ENCODE measurements at places on chromosomes 13 and 19.

DNA sequence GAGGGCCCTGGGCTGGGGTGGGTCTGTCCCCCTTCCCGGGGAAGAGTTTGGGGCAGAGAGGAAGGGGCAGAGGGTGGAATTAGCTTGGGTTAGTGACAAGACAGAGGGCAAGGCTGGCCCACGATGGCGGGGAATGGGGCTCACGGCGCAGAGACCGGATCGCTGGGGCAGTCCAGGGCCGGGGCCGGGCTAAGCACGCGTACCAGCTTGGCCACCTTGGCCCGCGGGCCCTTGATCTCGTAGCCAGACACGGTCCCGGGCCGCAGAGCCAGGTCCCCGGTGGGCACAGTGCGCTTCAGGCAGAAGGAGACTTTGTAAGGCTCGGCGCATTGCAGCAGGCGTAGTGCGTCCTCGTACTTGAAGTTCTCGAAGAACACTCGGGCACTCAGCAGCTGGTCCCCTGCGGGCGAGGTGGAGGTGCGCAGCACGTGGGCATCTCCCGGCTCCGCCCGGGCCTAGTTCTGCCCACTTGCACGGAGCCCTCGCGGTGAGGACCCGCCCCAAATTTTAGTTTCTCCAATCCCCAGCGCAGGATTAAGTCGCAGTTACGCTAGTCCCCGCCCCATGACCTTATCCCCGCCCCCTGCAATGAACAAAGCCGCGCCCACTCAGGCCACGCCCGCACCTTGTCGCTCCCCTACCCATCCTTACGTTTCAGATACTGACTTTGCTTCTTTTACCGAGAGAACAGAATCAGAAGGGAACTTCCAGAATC lies 8.6 kb upstream of the HIPK4 start:
- no peak for DNase-seq

GRCh38 chr19:19468424-19469050 lies 46.8 kb downstream of the TSSK6 start:
- no peak for DNase-seq

GRCh38 chr19:15666883-15667282 lies 6.0 kb upstream of the CYP4F12 start:
- no peak for DNase-seq

- no peak for DNase-seq
Observed at GRCh38 chr19:28670836-28671235, 542.1 kb downstream of the UQCRFS1 start.

DNA sequence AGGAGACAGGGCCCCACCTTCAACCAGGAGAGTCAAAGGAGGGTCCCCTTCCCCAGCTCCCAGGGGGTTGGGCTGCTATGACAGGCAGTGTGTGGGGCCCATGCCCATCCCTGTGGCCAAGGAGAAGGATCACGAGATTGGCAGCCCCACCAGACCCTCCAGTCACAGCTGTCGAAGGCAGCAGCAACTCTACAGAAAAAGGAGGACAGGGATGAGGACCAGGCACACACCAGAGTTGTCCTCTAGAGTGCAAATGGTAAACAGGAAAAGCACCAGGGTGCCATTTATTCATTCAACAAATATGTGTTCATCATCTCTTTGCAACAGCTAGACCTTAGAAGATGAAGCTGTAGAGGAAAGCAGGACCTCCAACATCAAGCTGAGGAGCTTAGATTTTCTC lies 4.1 kb downstream of the PTH2 start:
- no peak for DNase-seq

- DNase-seq: no peak
Observed at GRCh38 chr19:10780368-10780767, 55.6 kb downstream of the TMED1 start.

GRCh38 chr13:99959127-99959539 lies 12.4 kb downstream of the ZIC5 start:
- DNase-seq: no peak

DNA sequence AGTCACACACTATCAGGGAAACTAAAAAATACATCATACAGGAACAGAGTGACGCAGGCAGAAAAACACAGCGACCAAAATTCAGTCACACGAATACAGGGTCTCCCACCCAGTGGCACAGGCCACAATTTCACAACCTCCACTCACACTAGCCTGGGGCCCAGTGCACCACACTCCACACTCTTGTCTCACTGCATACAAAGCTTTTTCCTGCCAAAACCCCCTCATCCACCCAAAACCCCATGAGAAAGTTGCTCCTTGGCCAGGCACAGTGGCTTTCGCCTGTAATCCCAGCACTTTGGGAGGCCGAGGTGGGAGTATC lies 1.2 kb downstream of the S1PR5 start:
- DNase-seq: no peak

DNA sequence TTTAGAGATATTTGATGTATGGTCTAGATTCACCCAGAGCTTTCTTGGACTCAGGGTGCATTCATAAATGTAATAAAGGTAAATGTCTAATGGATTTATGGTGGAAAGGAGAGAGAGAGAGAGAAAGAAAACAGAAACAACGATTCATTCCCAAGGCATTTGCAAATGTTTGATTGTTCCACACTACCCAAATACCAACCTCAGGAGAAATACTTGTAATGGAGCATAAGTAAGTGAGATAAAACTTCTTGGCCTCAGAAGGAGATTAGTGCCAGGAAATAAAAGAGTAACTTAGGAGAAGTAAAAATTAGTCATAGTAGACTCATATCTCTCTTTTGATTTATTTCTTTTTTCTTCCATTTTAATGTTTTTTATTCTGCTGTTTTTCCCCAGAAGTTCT lies 40.6 kb upstream of the DGKH start:
- no peak for DNase-seq

- DNase-seq: no peak
Observed at GRCh38 chr19:43462785-43463380, 2.5 kb downstream of the LYPD3 start.

GRCh38 chr13:95708811-95709500 lies 32.0 kb downstream of the DNAJC3 start:
- DNase-seq: no peak

DNA sequence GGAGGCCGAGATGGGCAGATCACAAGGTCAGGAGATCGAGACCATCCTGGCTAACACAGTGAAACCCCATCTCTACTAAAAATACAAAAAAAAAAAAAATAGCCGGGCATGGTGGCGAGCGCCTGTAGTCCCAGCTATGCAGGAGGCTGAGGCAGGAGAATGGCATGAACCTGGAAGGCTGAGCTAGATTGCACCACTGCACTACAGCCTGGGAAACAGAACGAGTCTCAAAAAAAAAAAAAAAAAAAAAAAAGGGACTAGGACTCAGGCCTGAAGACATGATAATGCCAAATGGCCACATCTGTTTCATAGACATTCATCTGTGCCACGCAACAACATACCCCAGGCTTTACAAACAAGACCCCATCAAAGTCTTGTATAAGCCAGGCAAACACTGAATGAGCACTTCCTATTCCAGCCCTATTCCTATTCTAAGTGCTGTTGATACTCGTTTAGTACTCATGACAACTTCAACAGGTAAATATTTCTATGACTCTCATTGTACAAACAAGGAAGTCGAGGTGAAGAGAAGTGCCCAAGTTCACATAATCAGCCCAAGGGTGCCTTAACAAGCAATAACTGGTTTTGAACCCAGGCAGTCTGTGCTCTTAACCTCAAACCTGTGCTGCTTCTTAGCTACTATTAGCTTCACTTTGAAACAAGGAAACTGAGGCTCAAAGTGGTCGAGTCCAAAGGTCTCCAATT lies 1.7 kb downstream of the B9D2 start:
- DNase-seq: no peak

DNA sequence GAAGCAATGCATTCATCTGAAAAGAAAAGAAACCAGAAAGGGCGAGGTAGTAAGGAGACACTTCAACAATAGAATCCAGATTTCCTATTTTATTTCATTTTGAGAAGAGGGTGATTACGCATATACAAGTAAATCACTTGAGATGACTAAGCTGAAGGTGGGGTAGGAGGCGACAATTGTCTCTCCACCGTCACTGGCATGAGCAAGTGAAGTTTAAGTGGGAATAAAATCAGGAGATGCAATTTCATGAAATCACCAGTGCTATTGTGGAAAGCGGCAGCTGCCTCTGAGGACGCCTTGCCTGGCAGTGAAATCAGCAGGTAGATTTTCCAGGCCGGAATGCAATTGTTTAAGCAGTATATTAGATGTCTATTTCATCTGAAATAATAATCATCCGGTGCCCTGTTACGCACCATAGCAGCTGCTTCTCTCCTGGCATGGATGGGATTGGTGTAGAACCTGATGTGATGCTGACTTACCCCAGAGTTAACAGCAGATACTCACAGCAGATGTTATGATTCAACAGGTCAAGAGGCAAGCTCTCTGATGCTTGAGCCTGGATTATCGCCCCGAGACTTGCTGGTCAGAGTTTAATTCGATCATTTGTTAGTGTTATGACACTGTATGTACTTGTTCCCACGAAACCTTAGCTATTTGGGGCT lies 64.3 kb downstream of the RASL11A start:
- DNase-seq: no peak

DNA sequence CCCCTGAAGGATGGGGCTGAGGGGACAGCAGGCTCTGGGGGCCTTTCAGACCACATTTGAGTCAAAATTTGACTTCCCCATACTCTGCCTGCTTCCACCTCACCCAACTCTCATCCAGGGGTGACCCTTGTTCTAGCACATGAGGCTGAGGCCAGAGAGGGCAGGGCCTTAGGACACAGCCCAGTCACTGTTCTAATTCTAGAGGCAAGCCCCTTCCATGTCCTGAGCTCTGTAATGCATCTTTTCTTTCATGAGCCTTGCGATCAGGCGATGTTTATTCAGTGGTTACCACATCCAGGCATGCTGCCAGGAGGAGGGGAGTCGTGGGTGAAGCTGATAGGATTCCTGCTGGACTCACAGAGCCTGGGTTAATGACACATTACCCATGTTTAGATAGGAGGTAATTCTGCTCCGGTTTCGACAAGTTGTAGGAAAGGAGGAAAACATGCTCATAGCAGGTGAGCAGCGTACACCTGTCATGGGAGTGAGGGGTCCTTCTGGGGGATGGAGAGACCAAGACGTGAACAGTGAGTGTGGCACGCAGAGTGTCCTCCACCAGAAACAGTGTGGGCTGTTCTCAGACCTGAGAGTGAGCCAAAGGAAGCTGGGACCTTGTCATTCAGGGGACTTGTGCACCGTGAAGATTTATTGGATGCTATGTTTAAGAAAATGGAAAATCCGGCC lies 9.3 kb downstream of the RPS9 start:
- peak; percentile 76 for DNase-seq

DNA sequence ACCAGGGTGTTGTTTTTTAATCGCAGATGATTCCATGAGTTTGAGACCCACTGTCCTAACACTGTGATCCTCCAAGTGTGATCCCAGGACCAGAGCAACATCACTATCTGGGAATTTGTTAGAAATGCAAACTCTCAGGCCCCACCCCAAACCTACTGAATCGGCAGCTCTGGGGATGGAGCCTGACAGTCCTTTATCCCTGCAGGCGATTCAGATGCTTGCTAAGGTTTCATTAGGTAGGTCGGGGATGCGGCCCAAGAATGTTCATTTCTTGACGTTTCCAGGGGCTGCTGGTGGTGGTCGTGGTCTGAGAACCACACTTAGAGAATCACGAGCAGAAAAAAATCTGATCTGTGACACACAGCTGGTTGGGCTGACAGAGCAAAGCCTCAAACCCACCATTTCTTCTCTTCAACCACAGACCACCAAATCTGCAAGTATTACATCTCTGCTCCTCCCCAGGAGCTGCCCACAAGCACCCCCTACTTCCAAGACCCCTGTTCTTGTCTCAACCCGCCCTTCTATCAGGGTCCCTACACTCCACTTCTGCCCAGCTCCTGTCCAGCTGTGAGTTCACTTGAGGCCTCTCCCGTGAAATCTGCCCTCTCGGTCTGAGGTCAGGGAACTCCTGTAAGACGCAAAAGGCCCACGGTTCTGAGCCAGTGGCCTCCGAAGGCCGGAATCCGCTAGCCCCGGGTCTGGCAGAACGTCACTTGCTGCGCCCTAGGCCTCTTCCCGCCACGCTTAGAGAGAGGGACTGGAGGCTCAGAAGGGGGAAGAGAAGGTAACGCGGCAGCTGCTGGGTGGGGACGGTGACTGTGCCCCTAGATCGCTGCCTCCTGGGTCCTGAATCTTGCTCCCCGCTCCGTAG lies 1.1 kb upstream of the FARP1 start:
- no peak for DNase-seq

- no peak for DNase-seq
Observed at GRCh38 chr19:52230685-52231084, 38.7 kb upstream of the ZNF766 start.

GRCh38 chr13:51998723-51999509 lies 12.3 kb downstream of the ATP7B start:
- no peak for DNase-seq

DNA sequence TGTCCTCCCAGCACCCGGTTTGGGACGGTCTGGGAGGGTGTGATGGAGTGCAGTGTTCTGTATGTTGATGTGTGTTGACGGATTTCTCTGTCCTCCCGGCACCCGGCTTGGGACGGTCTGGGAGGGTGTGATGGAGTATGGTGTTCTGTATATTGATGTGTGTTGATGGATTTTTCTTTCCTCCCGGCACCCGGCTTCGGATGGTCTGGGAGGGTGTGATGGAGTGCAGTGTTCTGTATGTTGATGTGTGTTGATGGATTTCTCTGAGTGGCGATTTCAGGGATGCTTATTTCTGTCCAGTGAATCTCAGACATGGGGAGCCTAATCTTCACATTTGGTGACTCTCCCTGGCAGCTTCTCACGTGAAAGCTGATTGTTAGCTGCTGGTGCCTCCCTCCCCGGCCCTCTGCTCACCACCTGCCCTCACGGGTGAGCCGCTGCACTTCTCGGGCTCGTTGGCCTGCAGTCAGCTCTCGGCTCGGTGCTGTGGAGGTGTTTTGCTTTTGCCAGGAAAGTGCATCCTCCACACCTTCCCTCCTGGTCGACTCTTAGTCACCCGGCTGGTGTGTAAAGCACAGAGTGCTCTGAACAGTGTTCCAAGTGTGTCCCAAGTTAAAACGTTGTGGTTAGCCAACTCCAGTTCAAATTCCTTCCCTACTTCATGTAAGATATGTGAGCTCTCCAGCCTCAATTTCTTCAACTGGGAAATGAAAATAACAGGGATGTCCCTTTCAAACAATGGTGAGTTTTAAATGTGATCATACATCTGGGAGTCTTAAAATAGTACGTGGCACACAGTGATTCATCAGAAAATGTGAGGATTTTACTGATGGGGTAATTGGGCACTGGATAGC lies 54.6 kb downstream of the ATP11A start:
- peak; percentile 29 for DNase-seq
